ENCODE measurements at places on chromosomes 2 and 18. TPM values are rescaled to one million over a fixed set of nuclear protein-coding genes. Genes with fewer than 3 reads are reported as not detected.
A peak's percentile ranks its signal among the peaks of the same experiment; 100 is the strongest.

DNA sequence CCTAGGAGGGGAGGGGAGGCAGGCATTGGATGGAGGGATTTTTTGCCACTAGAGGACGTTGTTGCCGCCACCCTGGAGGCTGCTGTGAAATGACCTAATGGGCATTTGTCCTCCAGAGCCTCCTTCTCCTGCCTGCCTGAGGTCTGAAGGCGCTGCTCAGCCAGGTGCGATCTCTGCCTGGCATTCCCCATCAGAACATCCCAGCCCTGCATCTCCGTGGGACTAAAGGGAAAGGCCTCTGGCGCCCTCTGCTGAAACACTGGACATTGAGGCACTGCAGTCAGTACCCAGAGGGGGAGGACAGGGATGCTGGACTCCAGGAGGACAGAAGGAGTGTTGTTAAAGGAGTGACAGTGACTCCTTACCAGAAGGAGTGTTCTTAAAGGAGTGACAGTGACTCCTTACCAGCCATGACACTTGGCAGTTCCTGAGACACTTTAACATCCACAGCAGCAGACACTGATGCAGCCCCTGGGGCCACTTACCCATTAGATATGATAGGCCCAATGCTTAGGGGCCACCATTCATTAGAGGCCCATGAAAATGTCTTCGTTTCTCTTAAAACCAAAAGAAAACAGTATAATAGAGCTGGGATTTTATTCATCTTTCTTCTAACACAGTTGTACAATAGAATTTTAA is 17.0 kb downstream of the THNSL2 start:
- peak; percentile 73 for DNase-seq
- peaks cover 5% of the 10 kb centered on the region for H3K4me1 ChIP-seq
- no peak overlapping the region for H3K4me3 ChIP-seq

GRCh38 chr18:961644-962355 is 57.1 kb downstream of the ADCYAP1 start:
- H3K36me3 ChIP-seq = no peaks in the 10 kb centered on the region
- no peaks in the 10 kb centered on the region for H3K4me1 ChIP-seq

- H3K4me3 ChIP-seq = no peak overlapping the region
- H3K36me3 ChIP-seq = no peaks in the 10 kb centered on the region
- H3K4me1 ChIP-seq = no peaks in the 10 kb centered on the region
- H3K27me3 ChIP-seq = no peaks in the 10 kb centered on the region
- no peak overlapping the region for H3K27ac ChIP-seq
These were observed 239.0 kb upstream of the KLHL29 start for GRCh38 chr2:23146011-23146410.

- H3K4me1 ChIP-seq = peaks cover 10% of the 10 kb centered on the region
- no peaks in the 10 kb centered on the region for H3K36me3 ChIP-seq
- no peak for DNase-seq
These were observed 942 bp upstream of the CETN1 start for GRCh38 chr18:579238-579637.

DNA sequence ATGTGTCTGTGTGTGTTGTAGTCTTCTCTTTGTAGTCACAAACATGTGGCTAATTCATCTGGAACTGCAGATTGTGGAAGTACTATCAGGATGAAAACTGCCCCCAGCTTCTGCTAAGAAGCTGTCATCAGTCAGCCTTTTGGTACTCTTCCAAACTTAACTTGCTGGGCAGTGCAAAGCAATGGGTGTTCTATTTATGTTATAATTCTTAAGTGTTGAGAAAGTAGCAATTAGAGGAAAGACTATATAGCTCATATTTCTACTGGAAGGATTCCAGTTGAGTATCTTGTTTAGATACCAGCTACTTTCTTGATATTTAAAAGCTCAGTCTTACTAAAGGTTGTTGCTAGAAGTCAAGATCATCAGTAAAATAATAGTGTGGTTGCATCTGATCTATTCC is 52.1 kb downstream of the SLC38A11 start:
- H3K27me3 ChIP-seq = no peaks in the 10 kb centered on the region
- no peak overlapping the region for H3K27ac ChIP-seq
- no peak for DNase-seq
- H3K36me3 ChIP-seq = no peaks in the 10 kb centered on the region
- H3K4me3 ChIP-seq = no peak overlapping the region

DNA sequence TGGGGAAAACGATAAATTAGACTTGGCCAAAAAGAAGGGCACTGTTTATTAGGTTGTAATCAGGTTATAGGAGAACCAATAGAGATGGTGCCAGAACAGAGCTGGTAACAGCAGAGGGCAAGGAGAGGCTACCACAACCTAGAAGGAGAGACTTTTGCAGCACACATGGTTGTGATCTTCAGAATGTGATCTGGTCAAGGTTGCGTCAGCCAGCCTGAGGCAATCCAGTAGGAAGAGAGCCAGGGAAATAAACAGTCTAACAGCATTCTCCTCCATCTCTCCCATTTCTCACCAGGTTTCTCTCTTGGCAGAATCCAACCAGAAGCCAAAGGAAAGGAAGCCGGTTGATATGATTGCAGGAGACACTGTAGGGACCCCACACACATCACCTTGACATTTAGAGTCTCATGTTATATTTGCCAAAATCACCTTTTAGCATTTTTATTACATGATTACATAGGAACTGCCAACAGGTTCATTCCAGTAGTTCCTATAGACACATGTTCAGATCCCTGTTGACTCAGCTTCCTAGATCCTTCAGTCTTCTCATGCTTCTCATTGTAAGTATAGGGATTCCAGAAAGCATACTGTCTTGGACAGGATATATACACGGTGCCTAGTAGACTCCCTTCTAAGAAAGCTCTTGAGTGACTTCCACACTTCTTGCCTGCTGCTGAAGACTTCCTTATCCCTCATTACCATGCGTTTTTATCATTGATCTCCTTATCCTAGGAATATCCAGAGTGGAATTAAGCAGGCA is 17.6 kb upstream of the SPATS2L start:
- H3K4me1 ChIP-seq = no peaks in the 10 kb centered on the region
- H3K36me3 ChIP-seq = no peaks in the 10 kb centered on the region
- H3K27ac ChIP-seq = no peak overlapping the region

GRCh38 chr18:68533641-68534040 is 181.3 kb downstream of the TMX3 start:
- H3K36me3 ChIP-seq = no peaks in the 10 kb centered on the region
- no peak overlapping the region for H3K4me3 ChIP-seq
- no peaks in the 10 kb centered on the region for H3K4me1 ChIP-seq
- H3K27me3 ChIP-seq = no peaks in the 10 kb centered on the region
- no peak overlapping the region for H3K27ac ChIP-seq

- no peak for DNase-seq
- H3K27me3 ChIP-seq = no peaks in the 10 kb centered on the region
- H3K27ac ChIP-seq = no peak overlapping the region
These were observed 266.1 kb upstream of the SIX2 start for GRCh38 chr2:45275242-45275805.

- DNase-seq = no peak
- H3K36me3 ChIP-seq = peaks cover 45% of the 10 kb centered on the region
- no peak overlapping the region for H3K27ac ChIP-seq
- H3K4me3 ChIP-seq = no peak overlapping the region
- H3K27me3 ChIP-seq = no peaks in the 10 kb centered on the region
- H3K4me1 ChIP-seq = no peaks in the 10 kb centered on the region
These were observed 12.9 kb downstream of the RPS27A start for GRCh38 chr2:55245411-55245810.

GRCh38 chr2:170932948-170933347 is 3.9 kb downstream of the GORASP2 start:
- peaks cover 6% of the 10 kb centered on the region for H3K4me1 ChIP-seq
- peaks cover 2% of the 10 kb centered on the region for H3K36me3 ChIP-seq
- H3K27me3 ChIP-seq = no peaks in the 10 kb centered on the region
- H3K27ac ChIP-seq = no peak overlapping the region
- no peak overlapping the region for H3K4me3 ChIP-seq

DNA sequence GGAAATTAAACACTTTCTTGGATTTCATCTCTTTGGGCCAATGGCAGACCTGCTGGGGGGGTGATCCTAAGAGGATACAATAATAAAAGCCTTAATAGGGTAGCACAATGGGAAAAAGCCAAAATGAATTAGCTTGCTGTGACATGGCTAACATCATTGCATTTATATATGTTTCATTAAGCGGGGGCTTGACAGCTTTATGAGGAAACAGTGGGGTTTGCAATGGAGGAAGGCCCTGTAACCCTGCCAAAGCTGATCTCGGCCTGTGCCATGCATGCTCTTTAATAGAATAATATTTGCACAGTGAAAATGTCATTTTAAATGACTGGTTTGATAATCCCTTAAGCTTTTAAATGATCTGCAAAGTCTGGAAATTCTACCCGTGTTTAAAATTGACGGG is 291.5 kb downstream of the SLC4A3 start:
- no peak overlapping the region for H3K4me3 ChIP-seq
- no peaks in the 10 kb centered on the region for H3K27me3 ChIP-seq
- DNase-seq = no peak
- no peaks in the 10 kb centered on the region for H3K36me3 ChIP-seq
- no peak overlapping the region for H3K27ac ChIP-seq

DNA sequence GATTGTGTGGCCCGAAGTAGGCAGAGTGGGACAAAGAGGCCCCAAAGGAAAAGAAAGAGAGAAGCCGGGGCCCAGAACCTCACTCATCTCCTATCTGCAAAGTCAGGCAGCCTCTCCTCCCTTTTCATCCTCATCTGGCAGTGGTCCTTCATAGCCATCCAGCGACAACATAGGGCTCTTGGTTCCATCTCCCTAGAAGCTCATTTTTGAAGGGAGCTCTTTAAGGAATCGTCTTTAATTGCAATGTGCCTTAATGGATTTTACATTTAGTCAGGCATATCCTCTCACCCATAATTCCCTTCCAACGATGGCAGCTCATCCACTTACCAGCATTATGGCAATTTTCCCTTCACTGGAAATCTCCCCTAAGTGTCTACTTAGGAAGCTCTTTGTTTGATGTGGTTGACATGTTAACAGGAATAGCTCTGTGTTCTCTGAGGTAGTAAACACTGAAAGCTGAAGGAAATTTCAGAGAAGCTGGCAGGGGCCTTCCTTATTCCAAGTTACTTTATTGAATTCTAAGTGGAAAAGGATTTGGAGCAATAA is 780.6 kb downstream of the TSN start:
- no peaks in the 10 kb centered on the region for H3K36me3 ChIP-seq
- no peaks in the 10 kb centered on the region for H3K27me3 ChIP-seq
- no peak for DNase-seq
- H3K4me1 ChIP-seq = no peaks in the 10 kb centered on the region

The ATOH8 gene
- total RNA-seq = 0.54 TPM

The GEN1 gene
- 19.2 TPM for total RNA-seq

All from H1 (cell line).